ENCODE measurements at places on chromosomes 6 and 20.

DNA sequence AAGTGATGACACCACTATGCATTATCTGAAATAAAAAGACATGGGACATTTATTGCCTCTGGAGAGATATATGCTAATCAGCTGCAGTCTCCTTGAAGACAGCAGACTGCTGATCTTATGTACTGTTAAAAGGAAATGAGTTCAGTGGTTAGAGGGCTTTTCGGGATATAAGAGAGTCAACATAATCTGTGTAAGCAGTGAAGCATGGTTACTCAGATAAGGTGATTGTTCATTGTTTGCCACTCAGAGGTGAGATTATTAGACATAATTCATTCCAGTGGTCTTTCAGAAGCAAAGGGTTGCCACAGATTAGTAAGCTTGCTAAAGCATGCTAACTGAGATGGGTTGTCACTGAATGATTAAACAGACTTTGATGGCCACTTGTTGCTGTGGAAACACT lies 1450.7 kb upstream of the ADGRB3 start:
- no peak for DNase-seq

DNA sequence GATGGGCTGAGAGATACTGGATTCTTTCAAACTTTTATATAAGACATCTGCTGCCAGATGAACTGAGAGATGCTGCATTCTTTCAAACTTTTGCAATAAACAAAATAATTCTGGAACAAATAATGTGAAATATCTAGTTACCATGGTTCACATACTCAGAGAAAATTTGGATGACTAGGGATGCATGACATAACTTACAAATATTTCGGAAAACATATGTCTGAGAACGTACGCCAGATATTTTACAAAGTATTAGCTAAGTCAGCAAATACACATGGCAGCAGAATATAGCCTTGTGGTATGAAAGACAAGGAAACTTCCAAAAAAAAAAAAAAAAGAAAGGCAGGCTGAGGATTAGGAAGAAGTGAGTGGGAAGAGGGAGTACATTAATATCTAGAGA lies 113.3 kb upstream of the TRAF3IP2 start:
- DNase-seq, result no peak

DNA sequence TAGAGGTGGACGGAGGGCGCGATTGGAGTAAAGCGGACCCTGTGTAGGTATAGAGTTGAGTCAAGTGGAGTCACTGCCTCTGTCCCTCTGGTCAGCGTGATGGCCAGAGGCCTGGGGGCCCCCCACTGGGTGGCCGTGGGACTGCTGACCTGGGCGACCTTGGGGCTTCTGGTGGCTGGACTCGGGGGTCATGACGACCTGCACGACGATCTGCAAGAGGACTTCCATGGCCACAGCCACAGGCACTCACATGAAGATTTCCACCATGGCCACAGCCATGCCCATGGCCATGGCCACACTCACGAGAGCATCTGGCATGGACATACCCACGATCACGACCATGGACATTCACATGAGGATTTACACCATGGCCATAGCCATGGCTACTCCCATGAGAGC lies 479 bp downstream of the SLC39A7 start:
- DNase-seq, result peak; percentile 33

- peak; percentile 49 for DNase-seq
Measured at GRCh38 chr6:70221025-70221714, 81.7 kb downstream of the COL9A1 start.

- DNase-seq, result no peak
Measured at GRCh38 chr20:10059006-10059405, 24.2 kb downstream of the ANKEF1 start.

DNA sequence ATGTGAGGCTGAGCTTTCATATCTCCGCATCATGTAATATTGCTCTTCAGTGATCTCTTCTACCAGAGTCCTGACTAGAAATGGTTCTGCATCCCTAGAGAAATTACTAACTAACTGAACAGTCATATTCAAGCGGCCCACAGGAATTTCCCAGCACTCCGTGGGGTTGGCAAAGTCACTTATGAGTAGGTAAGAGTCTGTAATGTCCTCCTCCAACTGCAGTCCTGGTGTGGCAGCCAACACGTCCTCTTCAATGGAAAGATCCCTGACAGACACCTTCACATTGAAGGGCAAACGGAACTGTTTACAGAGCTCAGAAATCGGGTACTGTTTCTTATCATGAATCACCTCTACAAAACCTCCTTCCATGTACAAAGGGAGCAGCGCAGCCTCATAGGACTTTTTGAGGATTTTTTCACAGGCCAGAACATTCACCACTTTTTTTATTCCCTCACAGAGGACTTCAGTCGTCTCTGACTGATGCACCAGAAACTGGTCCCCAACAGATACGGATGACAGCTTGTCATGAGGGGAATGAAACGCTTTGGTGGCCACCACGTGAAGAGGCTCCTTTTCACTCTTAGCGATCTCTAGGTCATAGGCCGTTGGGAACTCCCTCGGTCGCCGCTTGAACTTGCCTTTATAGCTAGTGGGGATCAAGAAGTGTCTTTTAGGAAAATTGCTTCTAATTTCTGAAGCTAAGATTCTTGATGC lies 87.7 kb downstream of the THEMIS start:
- DNase-seq, result no peak

- no peak for DNase-seq
Measured at GRCh38 chr6:166615059-166615770, 11.8 kb downstream of the RPS6KA2 start.

GRCh38 chr6:129453073-129453472 lies 256.9 kb downstream of the ARHGAP18 start:
- no peak for DNase-seq

DNA sequence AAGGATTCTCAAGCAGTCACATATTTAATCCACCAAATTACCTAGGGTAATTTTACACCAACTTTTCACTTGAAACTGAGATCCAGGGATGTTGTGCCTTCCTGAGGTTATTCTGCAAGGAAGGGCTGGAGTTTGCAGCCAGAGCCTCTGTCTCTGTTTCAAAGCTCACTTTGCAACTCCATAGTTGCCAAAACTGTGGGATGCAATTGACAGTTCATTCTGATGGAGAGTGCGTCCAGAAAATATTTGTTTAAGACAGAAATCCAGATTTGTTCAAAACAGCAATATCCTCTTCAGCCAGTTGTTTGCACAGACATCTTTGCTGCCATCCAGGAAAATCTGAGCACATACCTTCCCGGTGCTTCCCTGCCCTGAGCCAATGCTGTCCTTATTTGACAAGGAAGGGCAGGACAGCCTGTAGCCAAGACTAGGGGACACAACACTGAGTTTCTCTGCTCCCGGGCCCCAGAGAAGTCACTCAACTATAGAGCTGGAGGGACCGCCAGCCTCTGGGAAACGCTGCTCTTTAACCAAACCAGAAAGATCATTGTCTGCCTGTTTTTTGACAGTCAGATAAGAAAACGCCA lies 297.4 kb downstream of the HIVEP2 start:
- no peak for DNase-seq

DNA sequence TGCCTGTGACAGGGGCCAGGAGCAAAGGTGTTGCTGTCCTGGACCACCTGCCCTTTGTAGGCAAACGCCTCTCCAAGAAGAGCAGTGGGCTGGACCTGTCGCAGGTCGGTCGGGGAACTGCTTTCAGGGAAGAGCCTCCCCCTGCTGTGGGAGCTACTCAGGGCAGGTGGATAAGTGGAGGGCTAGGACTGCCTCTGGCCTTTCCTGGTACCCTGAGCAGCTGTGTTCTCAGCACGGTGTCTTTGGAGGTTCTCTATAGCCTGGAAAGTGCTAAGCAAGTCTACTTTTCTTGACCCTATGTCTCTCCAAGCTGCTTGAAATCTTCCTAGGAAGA lies 35.0 kb downstream of the BPIFB1 start:
- no peak for DNase-seq

- DNase-seq, result no peak
Measured at GRCh38 chr6:125197795-125198269, 44.3 kb downstream of the TPD52L1 start.

GRCh38 chr6:41588111-41588510 lies 41.9 kb downstream of the FOXP4 start:
- DNase-seq, result no peak

- DNase-seq, result no peak
Measured at GRCh38 chr20:9508240-9508661, 6.1 kb upstream of the LAMP5 start.

GRCh38 chr6:112389361-112389760 lies 42.2 kb downstream of the RFPL4B start:
- DNase-seq, result no peak

DNA sequence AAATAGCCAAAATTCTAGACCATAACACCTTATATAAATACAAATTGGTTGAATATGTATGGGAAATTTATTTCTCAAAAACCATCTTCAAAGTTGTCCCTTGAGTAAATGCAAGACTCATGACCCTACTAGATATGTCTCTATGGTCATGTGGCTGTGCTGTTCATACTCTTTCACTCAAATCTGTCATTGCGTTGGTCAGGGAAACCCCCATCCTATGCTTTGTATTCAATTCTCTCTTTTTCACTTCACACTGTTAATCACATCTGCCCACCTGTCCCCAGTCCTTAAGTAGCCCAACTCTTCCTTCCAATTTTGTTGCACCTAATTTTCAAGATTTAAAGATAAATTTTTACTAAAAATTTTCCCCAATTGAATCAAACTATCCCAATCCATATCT lies 51.0 kb downstream of the RPS12 start:
- DNase-seq, result no peak
